ENCODE measurements at places on chromosomes 1 and 21.
A peak's percentile ranks its signal among the peaks of the same experiment; 100 is the strongest.

DNA sequence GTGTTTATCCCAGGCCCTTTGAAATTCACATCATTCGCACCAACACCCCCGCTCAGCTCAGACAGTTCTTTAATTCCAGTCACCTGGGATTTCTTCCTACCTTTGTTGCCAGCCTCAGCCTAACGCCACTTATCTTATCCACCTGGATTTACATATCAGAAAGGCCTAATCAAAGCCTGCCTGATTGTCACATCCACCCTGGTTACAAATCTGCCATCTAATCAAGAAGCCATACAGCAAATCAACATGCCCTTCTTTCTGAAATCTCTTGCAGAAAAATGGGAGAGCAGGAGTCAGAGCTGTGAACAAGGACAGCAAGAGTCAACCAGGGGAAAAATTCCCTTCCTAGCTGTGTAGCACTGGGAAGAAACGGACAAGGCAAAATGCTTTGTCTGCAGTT is 173.2 kb upstream of the DAB1 start:
- no peak for DNase-seq

GRCh38 chr1:202935844-202936243 is 8.8 kb upstream of the KLHL12 start:
- DNase-seq: no peak

- DNase-seq: no peak
Measured at GRCh38 chr1:54285815-54286345, 85.9 kb downstream of the MRPL37 start.

DNA sequence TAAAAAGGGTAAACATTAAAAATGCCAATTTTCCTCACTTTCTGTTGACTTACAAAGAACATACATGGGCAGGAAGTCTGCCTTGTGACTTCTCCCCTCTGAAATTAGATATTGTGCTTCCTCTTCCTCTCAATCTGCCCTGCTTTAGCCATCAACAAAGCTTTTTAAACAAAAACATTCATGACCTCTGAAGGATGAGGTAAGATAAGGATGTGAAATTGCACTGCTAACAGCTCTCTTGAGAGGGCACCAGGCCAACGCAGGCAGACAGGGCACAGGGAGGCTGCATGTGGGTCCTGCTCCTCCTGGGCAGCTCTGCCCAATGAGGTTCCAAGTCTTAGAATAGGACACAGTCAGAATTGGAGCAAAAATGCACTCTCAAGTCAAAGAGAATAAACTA is 62.1 kb downstream of the DEGS1 start:
- DNase-seq: no peak

DNA sequence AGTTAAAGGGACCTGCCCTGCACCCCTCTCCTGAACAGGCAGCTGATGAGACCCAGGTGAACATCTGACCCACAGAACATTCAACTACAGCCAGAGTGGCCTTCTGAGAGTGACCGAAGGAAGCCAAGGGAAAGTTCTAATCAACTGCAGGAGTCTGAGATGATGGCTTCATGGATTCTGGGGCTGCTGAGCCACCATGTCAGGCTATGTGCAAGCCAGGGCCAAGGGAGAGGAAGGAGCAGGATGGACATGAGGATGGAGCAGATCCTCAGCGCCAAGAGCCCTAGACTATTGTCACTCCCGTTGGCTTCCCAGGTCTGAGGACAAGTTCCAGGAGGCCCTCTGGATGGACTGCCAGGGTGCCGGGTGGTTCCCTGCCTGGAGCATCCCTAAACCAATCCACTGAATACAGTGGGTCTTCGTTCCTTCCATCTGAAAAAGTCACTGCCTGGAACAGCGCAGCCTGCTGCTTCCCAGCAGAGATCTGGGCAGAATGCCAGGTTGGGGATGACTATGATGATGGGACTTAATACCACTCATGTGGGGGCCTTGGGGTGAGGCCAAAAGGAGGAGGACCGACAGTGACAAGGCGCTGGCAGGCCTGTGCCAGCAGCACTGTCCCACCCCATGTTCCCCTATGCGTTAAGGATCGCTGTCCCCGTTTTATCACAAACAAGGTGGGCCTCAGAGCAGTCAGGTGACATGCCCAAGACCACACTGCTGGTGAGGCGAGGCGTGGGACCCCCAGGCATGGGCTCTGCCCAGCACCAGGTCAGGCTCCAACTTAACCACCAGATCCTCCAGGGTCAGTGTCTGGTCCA is 19.8 kb downstream of the SPOCD1 start:
- peak; percentile 14 for DNase-seq

- DNase-seq: no peak
Measured at GRCh38 chr1:33360367-33360766, 39.5 kb upstream of the A3GALT2 start.

GRCh38 chr1:193479187-193479586 is 292.8 kb upstream of the B3GALT2 start:
- DNase-seq: no peak

- no peak for DNase-seq
Measured at GRCh38 chr1:155024315-155024714, 9.3 kb downstream of the DCST2 start.

DNA sequence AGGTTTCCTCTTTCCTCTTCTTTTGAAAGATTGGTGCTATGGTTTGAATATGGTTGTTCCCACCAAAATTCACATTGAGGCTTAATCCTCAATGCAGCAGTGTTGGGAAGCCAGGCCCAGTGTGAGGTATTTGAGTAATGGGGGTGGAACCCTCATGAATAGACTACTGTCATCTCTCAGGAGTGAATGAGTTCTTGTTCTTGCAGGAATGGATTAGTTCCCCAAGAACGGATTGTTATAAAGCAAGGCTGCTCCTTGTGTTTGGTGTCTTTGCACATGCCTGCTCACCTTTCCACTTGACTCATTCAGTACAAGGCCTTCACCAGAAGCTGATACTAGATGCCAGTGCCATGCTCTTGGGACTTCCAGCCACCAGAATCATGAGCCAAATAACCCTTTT is 223.2 kb downstream of the BACH1 start:
- no peak for DNase-seq

- no peak for DNase-seq
Measured at GRCh38 chr21:25362375-25363267, 244.7 kb downstream of the MRPL39 start.

DNA sequence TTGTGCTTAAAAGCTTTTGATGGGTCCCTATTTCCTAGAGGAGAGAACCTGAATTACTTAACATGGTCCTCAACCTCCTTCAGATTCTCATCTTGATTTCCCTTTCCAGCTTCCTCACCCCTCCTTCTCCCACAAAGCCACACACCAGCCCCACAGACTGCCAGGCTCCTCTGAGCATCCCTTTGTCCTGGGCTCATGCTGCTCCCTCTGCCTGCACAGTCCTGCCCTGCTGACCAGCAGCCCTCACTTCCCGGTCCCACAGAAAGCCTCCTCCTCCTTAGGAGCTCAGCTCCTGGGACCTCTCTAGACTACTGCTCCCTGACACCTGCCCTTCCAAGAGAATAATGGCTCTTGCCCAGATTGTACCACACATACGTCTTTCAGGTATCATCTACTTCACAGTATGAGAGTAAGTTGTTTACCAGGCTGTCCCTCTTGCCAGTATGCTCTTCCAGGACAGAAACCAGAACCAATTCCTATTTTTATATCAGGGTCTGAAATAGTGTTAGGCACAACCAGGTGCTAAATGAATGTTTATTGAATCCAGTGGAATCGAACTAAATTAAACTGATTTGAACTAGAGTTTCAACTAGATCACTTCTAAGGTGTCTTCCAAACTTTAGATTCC is 373.4 kb downstream of the LMX1A start:
- DNase-seq: no peak

GRCh38 chr1:89820422-89821321 is at the start of gene LRRC8D:
Gene LRRC8D (plus strand): TSS chr1:89821032. CDS start chr1:89933069, 112,037 bp downstream.
- DNase-seq: peak; percentile 79

GRCh38 chr1:165257969-165258459 is 98.5 kb downstream of the LMX1A start:
- DNase-seq: peak; percentile 63

DNA sequence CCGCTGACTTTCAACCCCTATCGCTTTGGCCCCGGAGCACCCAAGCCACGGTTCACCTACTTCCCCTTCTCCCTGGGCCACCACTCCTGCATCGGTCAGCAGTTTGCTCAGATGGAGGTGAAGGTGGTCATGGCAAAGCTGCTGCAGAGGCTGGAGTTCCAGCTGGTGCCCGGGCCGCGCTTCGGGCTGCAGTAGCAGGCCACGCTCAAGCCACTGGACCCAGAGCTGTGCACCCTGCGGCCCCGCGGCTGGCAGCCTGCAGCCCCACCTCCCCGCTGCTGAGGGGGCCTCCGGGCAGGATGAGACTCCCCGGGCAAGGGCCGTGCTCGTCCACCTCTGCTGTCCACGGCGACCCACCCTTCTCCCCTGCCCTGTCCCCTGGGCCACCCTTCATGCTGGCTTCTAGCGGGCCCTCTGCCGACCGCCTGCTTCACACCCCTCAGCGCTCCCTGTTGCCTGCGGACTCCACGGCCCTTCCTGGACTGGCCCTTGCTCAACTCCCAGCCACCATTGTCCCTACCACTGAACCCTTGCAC is 92.2 kb upstream of the TRABD2B start:
- no peak for DNase-seq

DNA sequence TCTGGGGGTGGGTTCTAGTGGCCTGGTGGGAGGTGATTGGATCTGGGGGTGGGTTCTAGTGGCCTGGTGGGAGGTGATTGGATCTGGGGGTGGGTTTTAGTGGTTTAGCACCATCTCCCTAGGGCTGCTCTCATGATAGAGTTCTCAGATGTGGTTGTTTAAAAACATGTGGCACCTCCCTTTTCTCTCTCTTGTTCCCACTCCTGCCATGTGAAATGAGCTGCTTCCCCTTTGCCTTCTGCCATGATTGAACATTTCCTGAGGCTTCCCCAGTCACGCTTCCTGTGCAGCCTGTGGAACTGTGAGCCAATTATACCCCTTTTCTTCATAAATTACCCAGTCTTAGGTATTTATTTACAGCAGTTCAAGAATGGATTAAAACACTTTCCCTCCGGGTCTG is 327.3 kb upstream of the AJAP1 start:
- no peak for DNase-seq

DNA sequence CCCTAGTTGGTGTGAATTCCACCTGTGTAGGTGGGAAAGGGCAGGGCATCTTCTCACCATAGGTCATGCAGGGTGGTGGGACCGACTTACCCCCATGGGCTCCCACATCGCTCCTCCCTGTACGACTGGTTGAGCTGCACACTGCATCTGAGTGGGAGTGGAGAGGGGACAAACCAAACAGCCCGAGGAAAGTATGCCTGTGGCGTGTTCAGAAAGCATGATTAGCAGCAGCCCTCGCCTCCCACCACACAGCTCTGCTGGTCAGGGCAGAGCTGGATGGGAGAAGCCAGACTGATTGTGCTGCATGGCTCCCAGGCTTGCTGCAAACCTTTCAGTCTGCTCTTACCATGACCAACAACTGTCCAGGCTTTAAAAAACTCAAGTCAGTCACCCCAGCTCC is 24.4 kb downstream of the VANGL1 start:
- DNase-seq: no peak

DNA sequence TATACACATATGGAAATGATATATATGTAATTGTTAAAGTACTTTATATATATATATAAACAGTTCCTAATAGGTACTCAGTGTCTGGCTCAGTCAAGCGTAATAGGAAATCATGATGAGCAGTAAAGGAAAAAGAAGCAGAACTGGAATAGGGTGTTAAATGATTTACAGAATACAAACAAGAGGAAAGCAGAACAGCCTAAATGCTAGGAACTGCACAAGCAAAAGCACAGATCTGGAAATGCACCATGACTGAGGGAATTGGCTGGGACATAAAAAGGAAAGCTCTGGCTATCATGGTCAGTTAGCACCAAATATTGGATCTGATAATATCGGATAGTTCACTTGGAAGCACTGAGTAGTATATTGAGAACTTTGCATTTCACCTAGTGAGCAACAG is 51.8 kb downstream of the SLC44A5 start:
- no peak for DNase-seq

GRCh38 chr1:54600947-54601721 is 22.2 kb downstream of the FAM151A start:
- no peak for DNase-seq

GRCh38 chr1:40315795-40316594 is 1.1 kb downstream of the COL9A2 start:
- no peak for DNase-seq

GRCh38 chr1:195663549-195664280 is 944.5 kb downstream of the KCNT2 start:
- DNase-seq: no peak

DNA sequence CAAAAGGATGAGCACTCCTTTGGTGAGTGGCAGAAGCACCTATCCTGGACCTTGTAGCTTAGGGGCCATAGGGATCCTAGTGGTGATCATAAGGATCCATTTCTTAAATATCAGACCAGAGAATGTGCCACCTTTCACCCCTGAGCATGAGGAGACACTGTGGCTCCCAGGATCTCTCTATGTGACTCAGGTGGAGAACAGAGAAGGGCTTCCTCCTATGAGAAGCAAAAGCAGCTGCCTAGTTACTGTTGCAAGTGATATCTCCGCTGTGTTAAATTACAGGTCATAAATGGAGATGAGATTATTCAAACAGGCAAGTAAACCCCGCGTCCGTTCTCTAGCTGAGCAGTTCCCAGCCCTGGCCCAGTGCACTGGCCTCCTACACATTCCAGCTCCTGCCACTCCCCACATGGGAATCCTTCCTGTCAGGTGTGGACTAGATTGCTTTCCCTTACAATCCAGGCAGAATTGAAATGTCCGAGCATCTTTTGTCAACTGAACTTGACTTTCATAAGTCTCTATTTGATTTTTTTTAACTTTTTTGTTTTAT is 26.3 kb downstream of the CLEC20A start:
- no peak for DNase-seq
